HuH-7.5 (cell line): ENCODE measurements at places on chromosomes 3 and 15.

DNA sequence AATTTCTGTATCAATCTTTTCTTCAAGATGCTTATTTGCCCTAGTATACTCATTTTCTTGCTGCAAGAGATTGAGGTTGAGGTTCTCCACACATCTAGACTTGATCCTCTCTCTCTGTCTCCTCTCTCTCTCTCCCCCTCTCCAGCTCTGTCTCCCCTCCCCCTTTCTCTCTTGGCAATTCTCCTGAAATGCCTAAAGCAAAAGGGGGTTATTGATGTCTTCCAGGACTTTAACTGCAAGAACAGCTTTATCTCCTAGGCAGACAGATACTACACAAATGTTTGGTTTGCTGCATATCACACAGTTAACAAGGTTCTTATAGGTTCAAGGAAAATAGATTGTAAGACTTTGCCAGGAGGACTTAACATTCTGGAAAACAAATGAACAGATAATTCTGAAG is 52.1 kb downstream of the TMEM212 start:
- DNase-seq, result no peak

GRCh38 chr3:194083637-194084224 is 52.2 kb upstream of the HES1 start:
- DNase-seq, result no peak

DNA sequence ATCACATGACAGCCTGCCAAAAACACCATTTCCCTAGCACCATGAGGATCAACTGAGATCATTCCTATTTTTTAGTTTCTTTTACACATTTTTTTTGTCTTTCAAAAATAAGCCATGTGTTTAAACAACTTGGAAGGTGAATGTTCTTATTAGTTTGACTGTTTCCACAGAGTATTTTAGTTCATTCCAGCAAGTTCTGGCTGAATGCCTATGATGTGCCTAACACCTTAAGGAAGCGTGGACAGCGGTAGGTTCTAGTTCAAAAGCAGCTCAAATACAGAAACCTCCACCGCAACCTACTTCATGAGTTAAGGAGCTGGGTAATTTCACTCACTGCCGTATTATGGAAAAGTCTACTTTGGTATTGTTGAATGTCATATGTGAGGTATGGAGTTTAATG is 101.3 kb upstream of the ADAMTS9 start:
- DNase-seq, result no peak

- no peak for DNase-seq
Measured at GRCh38 chr3:10338591-10339353, 17.9 kb upstream of the SEC13 start.

DNA sequence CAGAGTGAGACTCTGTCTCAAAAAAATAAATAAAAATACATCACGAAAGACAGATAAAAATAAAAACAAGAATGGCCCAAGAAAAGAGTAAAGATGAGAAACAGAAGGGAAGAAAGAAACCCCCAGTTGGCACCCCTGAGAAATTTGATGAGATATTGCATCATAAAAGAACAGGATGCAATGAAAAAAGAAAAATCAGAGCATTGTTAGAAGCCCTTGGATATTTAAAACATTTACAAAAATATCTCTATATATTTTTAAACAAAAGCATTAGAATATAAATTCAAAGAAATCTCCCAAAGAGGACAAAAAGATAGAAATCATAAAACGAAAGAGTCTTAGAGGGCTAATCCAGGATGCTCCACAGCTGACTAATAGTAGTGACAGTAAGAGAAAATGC is 18.6 kb upstream of the ZBTB38 start:
- DNase-seq, result no peak

DNA sequence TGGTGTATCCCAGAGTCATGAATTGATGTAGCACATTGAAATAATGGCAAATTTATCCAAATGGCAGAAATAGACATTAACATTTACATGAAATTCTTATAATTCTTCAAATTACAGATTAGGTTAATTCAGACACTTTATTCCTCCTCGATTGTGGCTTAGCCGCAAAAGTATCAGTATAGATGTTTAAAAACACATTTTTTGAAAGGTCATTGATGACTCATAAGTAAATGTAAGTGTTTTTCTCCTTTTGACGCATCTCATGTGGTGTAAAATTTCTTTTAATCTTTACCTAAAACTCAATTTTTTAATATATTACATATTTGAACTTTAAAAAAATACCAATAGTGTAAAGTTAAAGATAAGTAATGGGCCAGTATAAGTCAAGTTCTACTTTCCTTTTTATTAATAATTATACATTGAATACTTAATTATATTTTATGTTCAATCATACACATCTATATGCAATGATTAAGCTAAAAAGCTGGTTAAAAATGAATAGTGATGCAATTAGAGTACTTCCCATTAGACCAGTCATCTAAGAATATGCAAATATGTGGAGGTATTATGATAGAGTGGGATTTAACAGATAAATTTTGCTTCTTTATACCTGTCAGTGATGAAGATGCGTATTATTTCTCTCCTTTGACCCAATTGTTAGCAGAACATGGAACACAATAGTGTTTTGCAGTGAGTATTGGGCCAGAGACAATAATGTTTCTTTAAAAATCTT is 678.1 kb upstream of the DPPA4 start:
- DNase-seq, result no peak

GRCh38 chr15:49718846-49719245 is 98.0 kb downstream of the DTWD1 start:
- no peak for DNase-seq

GRCh38 chr15:38555686-38556334 is 8.8 kb downstream of the RASGRP1 start:
- no peak for DNase-seq

DNA sequence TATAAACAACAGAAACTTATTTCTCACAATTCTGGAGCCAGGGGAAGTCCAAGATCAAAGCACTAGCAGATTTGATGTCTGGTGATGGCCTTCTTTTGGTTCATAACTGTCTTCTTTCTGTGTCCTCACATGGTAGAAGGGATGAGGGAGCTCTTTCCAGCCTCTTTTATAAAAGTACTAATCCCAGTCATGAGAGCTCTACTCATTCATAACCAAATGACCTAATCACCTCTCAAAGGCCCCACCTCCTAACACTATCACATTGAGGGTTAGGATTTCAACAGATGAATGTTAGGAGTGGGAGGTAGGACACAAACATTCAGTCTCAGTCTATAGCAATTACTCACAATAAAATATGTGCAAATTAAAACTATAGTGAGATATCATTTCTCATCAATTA is 50.1 kb upstream of the UBE2E2 start:
- no peak for DNase-seq

DNA sequence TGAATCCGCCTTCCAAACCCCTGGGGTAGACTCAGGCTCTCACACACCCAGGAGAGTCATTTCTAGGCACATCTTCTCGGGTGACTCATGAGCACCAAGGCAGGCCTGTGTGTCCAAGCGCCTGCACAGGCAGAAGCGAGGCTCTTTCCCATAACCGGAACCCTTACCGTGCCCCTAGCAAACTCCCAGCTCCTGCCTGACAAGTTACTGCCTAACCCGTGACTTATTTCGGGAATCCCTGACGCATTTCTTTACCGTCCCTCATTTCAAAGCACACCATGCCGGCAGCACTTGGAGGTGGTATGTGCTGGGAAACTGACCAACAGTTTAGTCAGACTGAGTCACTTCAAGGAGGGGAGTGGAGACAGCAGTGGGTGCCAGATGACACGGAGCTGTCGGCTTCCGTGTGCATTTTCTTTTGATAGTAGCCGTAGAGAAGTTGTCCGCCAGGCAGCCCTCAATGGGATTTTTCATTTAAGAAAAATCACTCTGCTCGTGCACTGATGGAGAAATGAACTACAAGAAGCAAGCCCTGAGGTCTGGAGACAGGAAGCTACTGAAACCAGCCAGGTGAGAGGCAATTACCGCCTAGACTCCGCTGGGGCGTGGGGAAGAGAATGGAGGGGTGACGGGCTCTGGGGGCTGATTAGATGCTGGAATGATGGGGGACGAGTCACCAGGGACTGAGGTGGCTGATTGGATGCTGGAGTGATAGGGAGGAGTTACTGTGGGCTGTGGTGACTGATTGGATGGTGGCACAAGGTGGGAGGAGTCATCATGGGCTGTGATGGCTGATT is 17.3 kb upstream of the HRH1 start:
- no peak for DNase-seq

GRCh38 chr3:127967316-127967715 is 52.3 kb downstream of the KBTBD12 start:
- no peak for DNase-seq
